ENCODE measurements at places on chromosomes 3 and 15.

DNA sequence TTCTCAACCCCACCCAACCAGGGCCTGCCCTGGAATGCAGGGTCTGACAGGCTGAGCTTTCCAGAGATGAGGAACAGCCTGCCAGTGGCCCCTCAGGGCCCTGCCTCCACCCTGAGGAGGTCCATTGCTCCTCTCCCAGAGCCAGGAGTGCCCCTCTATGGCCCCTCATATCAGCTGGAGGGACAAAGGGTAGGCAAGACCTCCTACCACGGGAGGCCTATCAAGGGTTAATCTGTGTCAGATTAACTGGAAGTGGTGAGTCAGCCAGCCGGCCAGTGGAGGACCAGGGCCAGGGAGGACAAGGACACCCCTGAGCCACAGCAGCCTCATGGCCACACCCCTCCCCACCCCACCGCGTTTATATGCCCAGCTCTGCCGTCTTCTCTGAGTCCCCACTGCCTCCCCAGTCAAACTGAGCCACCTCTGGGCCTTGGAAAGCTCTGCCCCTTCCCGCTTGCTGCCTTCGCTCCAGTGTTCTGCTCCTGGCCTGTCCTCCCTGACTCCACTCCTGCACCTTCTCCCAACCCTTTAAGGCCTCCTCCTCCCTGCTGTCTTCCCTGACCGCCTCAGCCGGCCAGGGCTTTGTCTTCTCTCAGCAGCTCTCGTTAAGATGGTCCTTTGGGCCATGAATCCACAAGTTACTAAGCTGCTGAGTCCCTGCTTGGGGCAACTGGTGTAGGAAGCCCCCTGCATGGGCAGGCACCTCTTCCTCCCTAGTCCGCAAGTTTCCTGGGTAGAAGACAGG is 6.5 kb downstream of the CCDC33 start:
- no peak for DNase-seq

- no peak for DNase-seq
These were observed 279.8 kb downstream of the ZPLD1 start for GRCh38 chr3:102714567-102714966.

GRCh38 chr3:175349168-175349567 is 490.0 kb downstream of the NAALADL2 start:
- DNase-seq: no peak

- no peak for DNase-seq
These were observed 268.6 kb upstream of the WNT5A start for GRCh38 chr3:55755516-55756205.

DNA sequence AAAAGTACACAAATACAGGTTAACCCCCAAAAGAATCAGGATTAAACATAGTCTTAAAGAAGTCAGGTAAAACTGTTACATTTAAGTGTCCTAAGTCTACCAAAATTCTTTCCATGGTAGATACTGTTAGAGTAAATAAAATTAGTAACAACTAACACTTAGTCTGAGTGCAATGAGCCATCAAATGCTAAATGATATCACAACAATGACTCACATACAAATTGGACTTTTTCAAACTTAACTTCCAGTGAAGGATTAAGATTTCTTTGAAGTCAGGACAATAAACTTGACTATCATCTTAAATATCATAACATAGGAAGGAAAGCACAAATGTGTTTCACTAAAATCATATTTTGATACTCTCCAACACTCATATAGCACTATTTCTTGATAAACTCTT is 43.9 kb downstream of the ZNF148 start:
- DNase-seq: no peak

GRCh38 chr3:54099381-54099780 is 23.0 kb upstream of the CACNA2D3 start:
- no peak for DNase-seq

GRCh38 chr15:101353240-101353639 is 58.2 kb upstream of the SNRPA1 start:
- DNase-seq: no peak

GRCh38 chr3:126685021-126685420 is 19.0 kb upstream of the CHCHD6 start:
- DNase-seq: no peak

DNA sequence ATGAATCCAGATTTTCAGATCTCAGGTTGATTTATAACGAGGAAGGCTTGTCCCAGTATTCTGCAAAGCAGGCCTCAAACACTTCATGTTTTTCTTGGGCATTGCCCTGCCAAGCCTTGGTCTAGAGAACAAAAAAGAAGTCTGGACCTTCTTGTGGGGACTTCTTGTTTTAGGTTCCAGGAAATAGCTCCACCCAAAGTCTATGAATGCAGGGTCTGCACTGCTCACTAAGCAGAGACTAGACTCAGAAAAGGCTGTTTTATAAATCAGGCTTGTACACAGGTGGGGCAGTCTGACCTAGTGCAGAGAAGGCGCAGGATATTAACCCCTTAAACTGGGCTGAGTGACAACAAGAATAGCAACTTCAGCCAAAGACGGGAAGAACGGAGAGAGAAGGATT is 44.3 kb downstream of the GLB1 start:
- no peak for DNase-seq

DNA sequence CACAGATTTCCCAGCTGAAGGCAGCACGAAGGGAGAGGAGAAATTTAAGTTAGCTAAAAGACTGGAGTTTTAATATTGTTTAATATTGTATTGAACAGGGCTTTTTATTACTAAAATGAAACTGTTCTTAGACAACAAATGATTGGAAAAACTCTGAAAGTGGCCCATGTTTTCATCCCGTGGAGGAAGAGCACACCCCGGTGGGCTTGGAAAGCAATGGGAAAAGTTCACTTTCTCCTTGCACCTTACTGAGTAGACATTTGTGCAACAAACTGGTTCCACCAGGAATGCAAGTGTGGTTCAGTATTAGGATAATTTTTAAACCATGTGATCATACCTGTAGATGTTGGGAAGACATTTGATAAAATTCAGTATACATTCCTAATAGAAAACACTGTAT is 8.2 kb upstream of the ESYT3 start:
- peak; percentile 3 for DNase-seq

- DNase-seq: no peak
These were observed 40.1 kb downstream of the OXNAD1 start for GRCh38 chr3:16305111-16305541.

- peak; percentile 21 for DNase-seq
These were observed 24.5 kb upstream of the RAD18 start for GRCh38 chr3:8987645-8988383.

DNA sequence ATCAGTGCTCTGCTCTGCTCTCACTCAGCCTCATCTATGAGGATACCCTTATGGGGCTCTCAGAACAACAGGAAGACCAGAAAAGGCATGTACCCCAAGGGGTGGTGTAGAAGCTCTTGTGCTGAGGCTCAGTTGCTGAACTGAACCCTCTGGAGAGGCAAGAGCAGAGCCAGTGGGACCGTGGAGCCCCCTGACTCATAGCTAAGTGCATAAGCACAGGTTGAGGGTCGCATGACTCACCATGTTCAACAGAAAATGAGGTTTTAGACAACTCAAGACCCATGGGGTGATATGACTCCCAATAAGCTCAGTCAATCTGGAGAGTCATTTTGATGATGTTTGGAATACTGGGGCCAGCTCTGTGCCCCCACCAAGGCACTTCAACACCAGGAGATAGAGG is 37.3 kb downstream of the CRYGS start:
- DNase-seq: no peak

GRCh38 chr3:13457593-13457992 is 22.5 kb upstream of the HDAC11 start:
- DNase-seq: no peak

- DNase-seq: peak; percentile 45
These were observed 39.2 kb downstream of the MYO5C start for GRCh38 chr15:52256366-52256765.

DNA sequence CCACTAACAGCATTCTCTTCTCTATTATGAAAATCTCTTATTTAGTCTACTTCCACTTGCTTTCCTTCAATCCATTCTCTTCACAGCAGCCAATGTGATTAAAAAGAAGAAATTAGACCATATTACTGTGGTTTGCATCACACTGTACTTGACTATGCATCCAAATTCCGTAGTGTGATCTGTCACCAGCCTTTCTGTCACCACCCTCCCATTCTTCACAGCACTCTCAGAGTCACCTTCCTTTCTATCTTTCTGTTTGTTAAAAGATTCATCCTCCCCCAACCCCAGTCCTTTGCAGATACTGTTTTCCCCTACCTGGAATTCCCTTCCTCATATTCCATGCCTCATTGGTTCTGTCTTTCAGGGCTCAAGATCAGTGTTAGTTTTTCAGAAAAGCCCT is 55.0 kb upstream of the ABHD10 start:
- DNase-seq: no peak

Measured in NCI-H1694 treated with DMSO at 0.1 percent for 48 hours (cell line).